Ovary (tissue), 10 donors: ENCODE measurements at places on chromosomes 4 and X. TPM values are rescaled to one million over a fixed set of nuclear protein-coding genes. Genes with fewer than 3 reads are reported as not detected.

GRCh38 chr4:87819281-87819919, 13.4 kb upstream of the MEPE start:
- no peaks in the 10 kb centered on the region for H3K4me1 ChIP-seq
- no peaks in the 10 kb centered on the region for H3K27me3 ChIP-seq
- H3K36me3 ChIP-seq, result no peaks in the 10 kb centered on the region
- no peak overlapping the region for H3K27ac ChIP-seq
- H3K4me3 ChIP-seq, result no peak overlapping the region

DNA sequence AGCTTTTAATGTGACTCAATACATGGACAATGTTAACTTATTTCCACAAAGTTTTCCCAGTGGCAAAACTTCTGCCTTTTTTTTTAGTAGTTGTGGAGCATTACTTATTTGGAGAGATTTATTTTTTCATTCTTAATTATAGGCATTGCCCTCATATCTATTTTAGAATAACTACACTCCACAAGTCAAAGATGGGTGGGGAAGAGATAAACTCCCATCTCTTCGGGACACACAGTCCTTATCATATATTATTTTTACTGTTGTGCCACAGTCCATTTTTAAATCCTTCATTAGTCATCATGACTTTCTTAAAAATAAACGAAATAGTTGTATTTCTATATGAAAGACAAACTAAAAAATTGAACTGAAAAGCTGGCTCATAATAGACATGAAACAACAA, 1.2 kb downstream of the DMD start:
- no peaks in the 10 kb centered on the region for H3K27me3 ChIP-seq
- no peak overlapping the region for H3K27ac ChIP-seq
- no peaks in the 10 kb centered on the region for H3K4me1 ChIP-seq
- no peaks in the 10 kb centered on the region for H3K36me3 ChIP-seq
- no peak for DNase-seq

DNA sequence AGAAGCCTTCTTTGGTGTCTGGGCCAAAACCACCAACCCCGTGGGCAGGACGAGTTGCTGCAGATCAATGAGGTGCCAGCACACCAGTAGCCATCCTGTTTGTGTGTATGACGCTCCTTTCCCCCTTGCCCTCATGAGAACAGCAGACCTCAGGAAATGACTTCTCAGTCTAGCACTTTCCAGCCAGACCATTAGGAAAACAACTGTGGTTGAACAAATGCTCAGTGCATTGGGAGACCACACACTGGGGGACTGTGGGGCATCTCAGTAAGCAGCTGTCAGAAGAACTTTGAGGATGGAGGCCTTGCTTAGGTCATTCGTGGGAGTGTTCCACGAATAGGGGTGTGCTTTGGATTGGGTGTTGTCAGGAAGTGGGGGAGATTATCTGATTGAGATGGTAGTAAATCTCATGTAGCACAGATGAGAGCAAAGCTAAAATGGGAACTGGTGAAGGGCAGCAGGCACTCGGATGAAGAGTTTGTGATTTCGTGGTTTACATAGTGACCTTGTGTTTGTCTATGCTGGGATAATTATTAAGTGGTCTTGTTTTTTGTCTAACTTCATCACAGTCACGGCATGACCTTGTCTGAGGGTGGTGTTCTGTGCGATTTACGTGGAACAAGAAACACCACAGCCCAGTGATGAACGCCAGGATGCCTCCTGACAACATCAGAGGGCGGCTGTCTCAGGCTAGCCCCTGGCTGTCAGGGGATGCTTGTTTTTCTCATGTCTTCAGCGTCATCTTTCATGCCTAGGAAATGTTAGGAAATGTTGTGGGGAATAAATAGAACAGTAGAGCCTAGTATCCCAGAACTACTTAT, 70.1 kb downstream of the USP46 start:
- no peak overlapping the region for H3K27ac ChIP-seq
- no peaks in the 10 kb centered on the region for H3K27me3 ChIP-seq
- no peak for DNase-seq
- no peaks in the 10 kb centered on the region for H3K36me3 ChIP-seq
- H3K4me1 ChIP-seq, result no peaks in the 10 kb centered on the region
- H3K4me3 ChIP-seq, result no peak overlapping the region

GRCh38 chr4:112086036-112086434, 59.2 kb upstream of the FAM241A start:
- H3K4me3 ChIP-seq, result no peak overlapping the region
- H3K27ac ChIP-seq, result no peak overlapping the region
- no peaks in the 10 kb centered on the region for H3K4me1 ChIP-seq
- no peaks in the 10 kb centered on the region for H3K27me3 ChIP-seq
- DNase-seq, result no peak

DNA sequence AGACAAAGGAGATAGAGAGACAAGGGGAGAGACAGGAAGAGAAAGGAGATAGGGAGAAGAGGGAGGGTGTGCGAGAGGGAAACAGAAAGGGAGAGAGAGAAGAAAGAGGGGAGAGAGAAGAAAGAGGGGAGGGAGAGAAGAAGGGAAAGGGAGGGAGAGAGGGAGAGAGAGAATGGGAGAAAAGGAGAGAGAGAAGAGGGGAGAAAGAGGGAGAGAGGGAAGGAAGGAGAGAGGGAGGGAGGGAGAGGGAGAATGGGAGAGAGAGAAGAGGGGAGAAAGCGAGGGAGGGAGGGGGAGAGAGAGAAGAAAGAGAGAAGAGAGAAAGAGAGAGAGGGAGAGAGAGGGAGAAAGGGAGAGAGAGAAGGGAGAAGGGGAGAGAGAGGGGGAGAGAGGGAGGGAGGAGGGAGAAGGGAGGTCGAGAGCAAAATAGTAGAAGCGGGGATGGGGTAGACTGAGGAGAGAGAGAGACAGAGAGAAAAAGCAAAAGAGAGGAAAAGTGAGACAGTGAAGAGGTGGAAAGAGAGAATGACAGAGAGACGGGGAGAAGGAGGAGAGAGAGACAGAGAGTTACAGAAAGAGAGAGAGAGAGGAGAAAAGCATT, 218.2 kb downstream of the DHRSX start:
- H3K4me1 ChIP-seq, result no peaks in the 10 kb centered on the region
- H3K36me3 ChIP-seq, result no peaks in the 10 kb centered on the region
- H3K27ac ChIP-seq, result no peak overlapping the region
- H3K27me3 ChIP-seq, result no peaks in the 10 kb centered on the region
- no peak overlapping the region for H3K4me3 ChIP-seq

DNA sequence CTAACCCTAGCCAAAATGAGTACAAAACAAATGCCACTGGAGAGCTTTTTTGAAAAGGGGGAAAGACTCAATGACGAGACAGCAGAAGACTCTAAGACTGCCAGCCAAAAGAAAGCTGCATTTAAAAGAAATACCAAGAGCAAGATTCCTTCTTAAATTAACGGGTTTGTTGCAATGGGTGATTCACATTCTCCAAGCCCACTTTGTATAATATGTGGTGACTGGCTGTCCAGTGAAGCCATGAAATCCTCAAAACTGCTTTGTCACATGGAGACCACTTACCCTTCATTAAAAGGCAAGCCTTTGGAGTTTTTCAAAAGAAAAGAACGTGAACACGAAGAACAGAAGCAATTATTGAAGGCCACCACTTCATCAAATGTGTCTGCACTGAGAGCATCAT, 68.2 kb downstream of the MRPL1 start:
- no peak overlapping the region for H3K4me3 ChIP-seq
- H3K27ac ChIP-seq, result no peak overlapping the region
- no peaks in the 10 kb centered on the region for H3K36me3 ChIP-seq
- no peak for DNase-seq

- no peaks in the 10 kb centered on the region for H3K27me3 ChIP-seq
- H3K36me3 ChIP-seq, result no peaks in the 10 kb centered on the region
- no peaks in the 10 kb centered on the region for H3K4me1 ChIP-seq
- no peak for DNase-seq
These were observed 679.9 kb upstream of the MAGEB2 start for GRCh38 chrX:29535212-29536162.

DNA sequence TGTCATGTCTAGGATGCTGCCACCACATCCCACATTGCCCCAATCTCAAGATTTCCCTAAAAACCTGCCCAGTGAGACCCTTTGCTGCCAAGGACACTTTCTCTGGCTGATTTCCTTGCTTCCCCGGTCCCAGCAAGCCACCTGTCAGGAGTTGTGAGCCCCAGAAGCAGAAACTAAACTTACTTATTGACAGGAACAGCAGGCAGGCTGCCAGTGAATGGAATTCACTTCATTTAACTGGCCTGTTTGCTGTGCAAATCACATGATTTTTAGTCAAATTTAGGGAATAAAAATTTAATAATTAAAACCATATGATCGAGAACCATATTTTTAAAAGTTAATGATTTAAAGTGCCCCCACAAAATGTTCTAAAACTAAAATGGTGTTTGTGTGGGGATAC, 48.5 kb downstream of the MAMLD1 start:
- H3K4me3 ChIP-seq, result no peak overlapping the region
- H3K27me3 ChIP-seq, result no peaks in the 10 kb centered on the region
- H3K36me3 ChIP-seq, result no peaks in the 10 kb centered on the region

- no peak for DNase-seq
- peaks cover 7% of the 10 kb centered on the region for H3K4me1 ChIP-seq
- no peaks in the 10 kb centered on the region for H3K36me3 ChIP-seq
- no peak overlapping the region for H3K27ac ChIP-seq
These were observed 5.6 kb downstream of the GPR78 start for GRCh38 chr4:8585721-8586212.

DNA sequence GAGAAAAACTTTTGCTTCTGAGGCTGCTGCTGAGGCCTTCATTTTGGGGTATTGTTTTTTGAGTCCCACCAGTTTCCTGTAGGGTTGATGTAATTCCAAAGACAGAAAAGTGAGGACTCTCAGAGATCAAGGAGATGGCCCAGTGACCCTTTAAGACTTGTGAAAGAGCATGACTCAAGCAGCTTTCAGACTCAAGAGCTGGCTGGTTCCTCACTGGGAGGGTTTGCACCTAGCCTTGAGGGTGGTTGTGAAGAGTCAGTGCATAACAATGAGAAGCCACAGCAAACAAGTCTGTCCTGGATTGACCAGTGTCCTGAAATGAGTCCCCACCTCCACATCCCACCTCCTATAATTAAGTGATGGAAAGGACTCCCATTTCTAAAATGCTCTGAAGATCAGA, 89.2 kb downstream of the NHS start:
- H3K27me3 ChIP-seq, result no peaks in the 10 kb centered on the region
- no peak overlapping the region for H3K4me3 ChIP-seq
- DNase-seq, result no peak
- no peak overlapping the region for H3K27ac ChIP-seq

GRCh38 chr4:123325241-123325681, 71.3 kb upstream of the SPRY1 start:
- H3K4me1 ChIP-seq, result no peaks in the 10 kb centered on the region
- H3K36me3 ChIP-seq, result no peaks in the 10 kb centered on the region
- H3K27ac ChIP-seq, result no peak overlapping the region
- no peak for DNase-seq
- H3K27me3 ChIP-seq, result no peaks in the 10 kb centered on the region

GRCh38 chr4:38055566-38055965, 95.4 kb downstream of the PTTG2 start:
- H3K36me3 ChIP-seq, result no peaks in the 10 kb centered on the region
- H3K27ac ChIP-seq, result no peak overlapping the region
- H3K4me3 ChIP-seq, result no peak overlapping the region
- H3K27me3 ChIP-seq, result no peaks in the 10 kb centered on the region
- DNase-seq, result no peak
- H3K4me1 ChIP-seq, result peaks cover 8% of the 10 kb centered on the region

DNA sequence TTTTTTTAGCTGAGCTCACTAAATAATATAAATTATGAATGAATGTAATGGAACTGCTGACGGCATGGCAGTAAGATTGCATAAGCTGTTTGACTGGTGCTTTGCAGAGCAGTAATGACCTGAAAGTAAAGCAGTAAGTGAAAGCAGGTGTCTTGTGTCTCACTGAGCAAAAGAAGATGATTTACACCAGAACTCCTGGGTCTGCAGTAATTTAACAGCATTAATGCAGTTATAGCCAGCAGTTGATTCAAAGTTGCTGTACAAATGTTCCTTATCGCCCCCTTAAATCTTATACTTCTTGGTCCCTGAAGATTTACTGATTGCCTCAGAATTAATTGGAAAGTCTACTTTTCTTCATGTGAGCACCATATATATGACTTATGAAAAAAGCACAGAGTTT, 187.7 kb downstream of the DCTD start:
- no peaks in the 10 kb centered on the region for H3K4me1 ChIP-seq
- DNase-seq, result no peak
- H3K27ac ChIP-seq, result no peak overlapping the region
- no peaks in the 10 kb centered on the region for H3K27me3 ChIP-seq

- H3K4me3 ChIP-seq, result no peak overlapping the region
- H3K36me3 ChIP-seq, result no peaks in the 10 kb centered on the region
These were observed 1046.0 kb upstream of the GRID2 start for GRCh38 chr4:91257721-91258120.

- no peaks in the 10 kb centered on the region for H3K36me3 ChIP-seq
- no peaks in the 10 kb centered on the region for H3K4me1 ChIP-seq
These were observed 2.8 kb downstream of the AWAT2 start for GRCh38 chrX:70046978-70047377.

Gene SCARB2
- total RNA-seq, result 150 TPM

Gene GYPA
- not detected for total RNA-seq

Gene TMEM255A
- 6.7 TPM for total RNA-seq

Gene GYG2
- total RNA-seq, result 3.7 TPM
